H9 (cell line): ENCODE measurements at places on chromosomes 7 and 10.

- peaks cover 6% of the 10 kb centered on the region; the same call in 1 of the 2 replicates for H3K4me1 ChIP-seq
- H3K4me3 ChIP-seq, result peak within 1 kb of the TSS; percentile 61
- H3K27me3 ChIP-seq, result no peaks in the 10 kb centered on the region; the same call in 1 of the 2 replicates
- H3K27ac ChIP-seq, result no peak within 1 kb of the TSS
These were observed at the start of gene MEST for GRCh38 chr7:130491841-130492522. Gene MEST, plus strand, starts transcription at chr7:130492085. Its CDS starts 229 bp downstream, at chr7:130492314.

- H3K36me3 ChIP-seq, result peaks cover 23% of the 10 kb centered on the region
- DNase-seq, result no peak
- H3K27me3 ChIP-seq, result no peaks in the 10 kb centered on the region
- no peak overlapping the region for H3K27ac ChIP-seq
These were observed 82.1 kb downstream of the SLC37A3 start for GRCh38 chr7:140316165-140316661.

- peaks cover 14% of the 10 kb centered on the region; the same call in 1 of the 2 replicates for H3K4me1 ChIP-seq
These were observed 54.9 kb downstream of the JAZF1 start for GRCh38 chr7:28125431-28126409.

DNA sequence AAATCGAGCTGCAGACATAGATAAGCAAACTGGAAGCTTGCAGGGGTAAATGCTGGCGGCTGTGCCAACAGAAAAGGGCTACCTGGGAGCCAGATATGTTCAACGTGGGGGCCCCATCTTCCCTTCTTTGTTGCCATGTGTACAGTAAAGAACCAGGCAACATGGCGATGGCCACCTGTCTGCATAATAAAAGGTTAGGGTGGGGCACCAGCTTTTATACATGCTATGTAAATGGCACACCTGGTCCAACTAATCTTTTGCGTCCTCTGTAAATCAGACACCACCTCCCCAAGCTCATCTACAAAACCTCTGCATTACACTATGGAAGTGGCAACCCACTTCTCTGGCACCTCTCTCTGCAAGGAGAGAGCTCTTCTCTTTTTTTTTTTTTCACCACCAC is 13.9 kb downstream of the BUD31 start:
- H3K27ac ChIP-seq, result no peak overlapping the region
- no peaks in the 10 kb centered on the region for H3K4me1 ChIP-seq
- H3K27me3 ChIP-seq, result no peaks in the 10 kb centered on the region
- no peak for DNase-seq
- H3K36me3 ChIP-seq, result peaks cover 42% of the 10 kb centered on the region; the same call in 2 of the 3 replicates
- H3K4me3 ChIP-seq, result no peak overlapping the region

GRCh38 chr10:101535949-101536348 is 52.1 kb downstream of the POLL start:
- no peaks in the 10 kb centered on the region for H3K27me3 ChIP-seq
- H3K4me3 ChIP-seq, result no peak overlapping the region
- no peak overlapping the region for H3K27ac ChIP-seq
- H3K36me3 ChIP-seq, result no peaks in the 10 kb centered on the region; the same call in 2 of the 3 replicates
- no peak for DNase-seq

DNA sequence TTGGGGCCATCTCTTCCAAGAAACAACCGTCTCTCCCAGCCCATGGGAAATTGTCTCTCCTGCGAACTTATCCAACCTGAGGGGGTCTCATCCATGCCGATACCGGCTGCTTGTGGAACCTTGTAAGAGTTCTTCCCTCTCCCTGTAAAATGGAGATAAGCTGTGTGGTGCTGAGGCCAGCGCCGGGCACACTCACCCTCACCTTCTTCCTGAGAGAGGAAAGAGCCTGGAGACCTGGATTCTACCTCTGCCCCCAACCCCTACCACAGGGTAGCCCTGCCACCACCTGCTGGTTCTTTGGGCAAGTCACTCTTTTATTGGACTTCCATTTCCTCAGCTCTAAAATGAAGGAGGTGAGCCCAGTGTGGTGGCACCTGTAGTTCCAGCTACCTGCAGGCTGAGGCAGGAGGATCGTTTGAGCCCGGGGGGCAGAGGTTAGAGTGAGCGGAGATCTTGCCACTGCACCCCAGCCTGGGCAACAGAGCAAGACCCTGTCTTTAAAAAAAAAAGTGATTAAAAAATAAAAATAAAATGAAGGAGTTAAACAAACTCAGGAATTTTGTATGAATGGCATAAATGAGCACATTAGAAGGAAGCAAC is 38.4 kb upstream of the PSAP start:
- H3K27me3 ChIP-seq, result peaks cover 8% of the 10 kb centered on the region
- DNase-seq, result no peak
- no peak overlapping the region for H3K27ac ChIP-seq
- no peaks in the 10 kb centered on the region for H3K36me3 ChIP-seq
- H3K4me1 ChIP-seq, result no peaks in the 10 kb centered on the region
